Endodermal cell (in vitro differentiated cells): ENCODE measurements at places on chromosomes 7 and 10.

- no peak overlapping the region for H3K4me3 ChIP-seq
- no peak overlapping the region for H3K27ac ChIP-seq
- no peaks in the 10 kb centered on the region for H3K27me3 ChIP-seq
Observed at GRCh38 chr10:81109200-81109752, 571.6 kb downstream of the SH2D4B start.

- H3K27me3 ChIP-seq = no peaks in the 10 kb centered on the region
- no peaks in the 10 kb centered on the region for H3K4me1 ChIP-seq
- no peak overlapping the region for H3K4me3 ChIP-seq
- no peaks in the 10 kb centered on the region for H3K36me3 ChIP-seq
Observed at GRCh38 chr7:158586499-158587161, 993 bp downstream of the PTPRN2 start.

GRCh38 chr7:22083704-22084240 lies 138.1 kb upstream of the CDCA7L start:
- H3K4me1 ChIP-seq = no peaks in the 10 kb centered on the region
- peak overlapping the region; percentile 80 for H3K4me3 ChIP-seq
- no peaks in the 10 kb centered on the region for H3K36me3 ChIP-seq
- no peak for DNase-seq
- no peak overlapping the region for H3K27ac ChIP-seq
- peaks cover 28% of the 10 kb centered on the region for H3K27me3 ChIP-seq

- H3K36me3 ChIP-seq = no peaks in the 10 kb centered on the region
- H3K27ac ChIP-seq = peak overlapping the region; percentile 27
- H3K4me3 ChIP-seq = no peak overlapping the region
- no peak for DNase-seq
Observed at GRCh38 chr7:8378349-8379019, 54.9 kb upstream of the NXPH1 start.

DNA sequence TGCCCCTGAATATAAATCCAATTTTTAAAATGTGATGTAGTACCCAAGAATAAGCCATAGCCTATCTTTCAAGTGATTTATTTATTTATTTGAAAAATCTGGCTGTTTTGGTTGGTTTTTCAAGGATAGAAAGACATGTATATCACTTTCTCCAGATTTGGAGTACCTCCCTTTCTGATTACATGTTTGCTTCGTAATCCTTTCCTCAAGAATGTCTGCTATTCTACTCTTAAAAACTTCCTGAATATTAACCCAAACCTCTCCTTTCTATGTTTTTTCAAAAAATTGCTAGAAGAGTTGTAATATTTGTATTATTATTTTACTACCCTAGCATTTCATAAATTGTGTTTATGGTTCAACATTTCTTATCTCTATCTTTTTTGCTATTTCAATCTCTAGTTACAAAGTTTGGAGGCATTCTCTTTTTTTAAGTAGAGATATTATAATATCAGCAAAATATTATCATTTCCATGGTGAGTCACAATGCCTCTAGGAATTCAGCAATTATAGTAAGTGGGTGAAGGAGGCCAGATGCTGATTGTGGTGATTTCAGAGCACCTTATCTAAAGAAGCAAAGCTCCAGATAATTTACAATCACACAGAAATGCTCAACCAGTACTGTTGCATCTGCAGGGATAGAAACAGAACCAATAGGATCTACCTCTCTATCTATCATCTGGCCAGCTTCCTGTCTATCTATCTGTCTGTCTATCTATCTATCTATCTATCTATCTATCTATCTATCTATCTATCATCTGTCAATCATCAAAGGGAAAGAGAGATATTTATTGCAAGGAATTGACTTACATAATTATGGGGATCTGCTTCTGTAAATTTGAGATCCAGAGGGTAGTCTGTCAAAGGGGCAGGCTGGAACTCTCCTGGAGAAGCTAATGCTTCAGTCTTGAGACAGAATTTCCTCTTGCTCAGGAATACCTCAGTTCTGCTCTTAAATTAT lies 412.5 kb upstream of the SEMA3C start:
- DNase-seq = no peak
- no peaks in the 10 kb centered on the region for H3K27me3 ChIP-seq
- no peaks in the 10 kb centered on the region for H3K36me3 ChIP-seq
- no peak overlapping the region for H3K4me3 ChIP-seq
- peaks cover 4% of the 10 kb centered on the region for H3K4me1 ChIP-seq

DNA sequence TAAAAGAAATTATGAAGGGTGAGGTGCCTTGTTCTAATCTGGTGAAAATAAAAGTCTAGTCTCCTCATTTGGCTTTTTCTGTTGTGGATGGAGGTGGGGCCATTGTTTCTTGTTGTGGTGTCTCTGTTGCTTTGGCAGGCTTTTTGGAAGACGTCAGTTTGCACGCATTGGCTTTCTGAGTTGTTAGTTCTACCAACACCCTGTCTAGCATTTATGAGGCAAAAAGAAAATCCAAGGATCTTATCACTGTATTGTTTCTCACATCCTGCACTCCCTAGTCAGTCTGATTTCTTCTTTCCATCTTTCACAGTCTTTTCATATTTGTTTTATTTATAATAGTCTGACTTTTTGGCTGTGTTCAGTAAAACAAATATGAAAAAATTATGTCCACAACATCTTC lies 898.3 kb downstream of the REEP3 start:
- DNase-seq = no peak
- no peaks in the 10 kb centered on the region for H3K36me3 ChIP-seq
- no peak overlapping the region for H3K4me3 ChIP-seq
- H3K27me3 ChIP-seq = no peaks in the 10 kb centered on the region
- H3K4me1 ChIP-seq = no peaks in the 10 kb centered on the region
- H3K27ac ChIP-seq = no peak overlapping the region

- H3K27me3 ChIP-seq = no peaks in the 10 kb centered on the region
- no peak for DNase-seq
- peaks cover 59% of the 10 kb centered on the region for H3K36me3 ChIP-seq
- H3K4me3 ChIP-seq = no peak overlapping the region
- peaks cover 6% of the 10 kb centered on the region for H3K4me1 ChIP-seq
Observed at GRCh38 chr7:105118612-105119600, 104.9 kb downstream of the KMT2E start.

DNA sequence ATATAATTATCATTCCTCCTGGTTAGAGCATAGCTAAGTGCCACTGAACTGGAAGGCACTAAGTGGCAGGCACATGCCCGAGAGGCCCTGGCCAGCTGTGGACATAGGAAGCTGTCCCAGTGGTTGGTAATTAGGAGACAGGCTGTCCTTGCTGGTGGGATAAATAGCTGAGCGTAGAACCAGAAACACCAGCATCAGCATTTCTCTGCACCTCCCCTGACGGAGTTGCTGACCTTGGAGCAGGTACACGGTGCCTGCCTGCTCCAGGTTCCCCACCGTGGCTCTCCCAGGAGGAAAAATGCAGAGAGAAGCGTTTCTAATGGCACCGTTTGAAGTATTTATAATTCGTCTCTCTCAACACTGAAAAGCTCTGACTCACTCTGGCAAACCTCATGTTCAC lies 5.6 kb upstream of the ABLIM1 start:
- H3K4me3 ChIP-seq = no peak overlapping the region
- peak; percentile 72 for DNase-seq
- peaks cover 13% of the 10 kb centered on the region for H3K4me1 ChIP-seq

DNA sequence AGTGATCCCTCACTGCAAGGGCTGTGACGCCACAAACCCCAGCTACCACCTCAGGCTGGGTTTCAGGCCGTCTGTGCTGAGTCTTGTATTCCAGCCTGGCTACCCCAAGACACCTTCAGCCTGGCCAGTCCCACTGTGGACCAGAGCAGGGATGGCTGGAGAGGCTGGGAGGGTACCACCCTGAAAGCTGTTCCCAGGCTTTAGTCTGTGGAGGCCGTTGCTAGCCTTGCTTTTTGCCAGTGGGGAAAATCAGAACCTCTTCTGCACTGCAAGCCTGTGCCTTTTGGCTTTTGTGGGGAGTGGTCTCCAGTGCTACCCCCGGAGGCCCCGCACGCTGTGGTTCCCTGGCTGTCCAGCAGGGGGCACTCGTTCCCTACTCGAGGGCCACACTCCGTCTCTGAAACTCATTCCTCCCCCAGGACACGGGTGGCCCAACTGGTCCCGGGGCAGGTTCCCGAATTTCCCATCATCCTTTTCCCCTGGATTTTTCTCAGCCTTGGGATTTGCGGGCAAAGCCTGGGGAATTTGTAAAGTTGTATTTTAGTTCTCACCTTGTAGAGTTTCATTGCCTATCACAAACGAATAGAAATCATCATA lies 128.4 kb upstream of the BTBD16 start:
- H3K36me3 ChIP-seq = peaks cover 22% of the 10 kb centered on the region
- H3K4me3 ChIP-seq = no peak overlapping the region
- peak; percentile 93 for DNase-seq
- H3K27ac ChIP-seq = peak overlapping the region; percentile 24

DNA sequence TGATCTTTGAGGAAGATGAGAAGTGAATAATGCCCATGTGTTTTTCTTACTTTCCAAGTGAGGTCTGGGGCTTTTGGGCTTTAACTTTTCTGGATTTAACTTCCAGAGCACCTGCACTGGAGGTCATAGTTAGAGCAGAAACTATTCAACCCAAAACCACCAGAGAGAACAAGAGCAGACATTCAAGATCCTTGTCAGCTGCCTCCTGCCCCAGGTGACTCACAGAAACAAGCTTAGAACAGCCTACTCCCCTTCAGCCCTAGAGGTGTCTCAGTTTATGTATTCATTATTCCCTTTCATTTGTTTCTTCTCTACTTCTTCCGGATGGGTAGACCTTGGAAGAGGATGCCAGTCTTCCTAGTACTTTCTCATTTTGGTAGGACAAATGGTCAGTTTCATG lies 270.5 kb downstream of the CNTNAP2 start:
- H3K4me1 ChIP-seq = peaks cover 3% of the 10 kb centered on the region
- no peak overlapping the region for H3K4me3 ChIP-seq
- no peak overlapping the region for H3K27ac ChIP-seq

DNA sequence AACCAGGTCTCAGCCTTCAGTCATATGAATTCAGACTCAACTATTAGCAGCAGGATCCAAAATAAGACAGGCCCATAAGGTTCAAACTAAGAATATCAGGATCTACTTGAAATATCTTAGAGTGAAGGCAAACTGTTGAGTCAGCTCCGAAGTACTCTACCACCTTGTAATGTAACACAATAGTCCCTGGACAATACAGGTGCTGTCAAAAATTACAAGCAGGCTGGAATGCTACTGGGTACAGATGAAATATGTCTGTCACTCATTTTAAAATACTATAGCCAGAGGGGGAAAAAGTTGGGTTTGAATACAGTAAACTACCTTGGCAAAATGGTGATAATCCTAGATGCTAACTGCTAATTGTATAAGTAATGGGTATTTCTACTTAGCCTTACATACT lies 6.8 kb downstream of the PAXIP1 start:
- H3K36me3 ChIP-seq = peaks cover 57% of the 10 kb centered on the region
- H3K27me3 ChIP-seq = no peaks in the 10 kb centered on the region
- H3K4me1 ChIP-seq = peaks cover 8% of the 10 kb centered on the region
- no peak for DNase-seq
- H3K4me3 ChIP-seq = no peak overlapping the region
- H3K27ac ChIP-seq = no peak overlapping the region

- H3K36me3 ChIP-seq = peaks cover 6% of the 10 kb centered on the region
- peaks cover 29% of the 10 kb centered on the region for H3K27me3 ChIP-seq
- H3K27ac ChIP-seq = no peak overlapping the region
- no peak overlapping the region for H3K4me3 ChIP-seq
Observed at GRCh38 chr7:151382079-151382885, 27.6 kb downstream of the WDR86 start.

GRCh38 chr10:44323838-44324237 lies 61.1 kb downstream of the CXCL12 start:
- H3K27ac ChIP-seq = no peak overlapping the region
- no peak for DNase-seq
- no peaks in the 10 kb centered on the region for H3K4me1 ChIP-seq
- H3K4me3 ChIP-seq = no peak overlapping the region

GRCh38 chr10:9297580-9297979 lies 1243.1 kb downstream of the GATA3 start:
- H3K27me3 ChIP-seq = no peaks in the 10 kb centered on the region
- no peak overlapping the region for H3K27ac ChIP-seq
- no peaks in the 10 kb centered on the region for H3K4me1 ChIP-seq
- no peaks in the 10 kb centered on the region for H3K36me3 ChIP-seq
- DNase-seq = no peak

DNA sequence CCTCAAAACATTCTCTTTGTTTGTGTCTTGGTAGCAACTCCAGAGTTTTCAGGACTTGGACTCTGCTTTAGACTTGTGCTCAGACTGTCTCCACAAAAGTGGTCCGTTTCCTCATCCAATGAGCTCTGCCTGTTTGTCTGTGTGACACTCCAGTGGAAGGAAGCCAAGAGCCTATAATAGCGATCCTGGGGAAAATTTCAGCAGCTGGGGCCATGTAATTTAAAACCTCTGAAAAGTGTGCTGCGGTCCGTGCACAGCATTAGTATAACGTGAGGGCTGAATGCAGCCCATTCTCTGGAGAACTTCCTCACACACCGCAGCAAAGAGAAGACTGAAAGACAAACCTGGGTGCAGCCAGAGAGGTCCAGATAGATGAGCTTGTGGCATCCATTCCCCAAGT lies at the start of gene LRRC17:
Gene LRRC17 (plus strand): TSS at position 259 of the 400 bp plus-strand sequence. CDS start 20,914 bp downstream, outside the sequence.
- no peak within 1 kb of the TSS for H3K4me3 ChIP-seq
- DNase-seq = no peak
- peak within 1 kb of the TSS; percentile 73 for H3K27ac ChIP-seq

DNA sequence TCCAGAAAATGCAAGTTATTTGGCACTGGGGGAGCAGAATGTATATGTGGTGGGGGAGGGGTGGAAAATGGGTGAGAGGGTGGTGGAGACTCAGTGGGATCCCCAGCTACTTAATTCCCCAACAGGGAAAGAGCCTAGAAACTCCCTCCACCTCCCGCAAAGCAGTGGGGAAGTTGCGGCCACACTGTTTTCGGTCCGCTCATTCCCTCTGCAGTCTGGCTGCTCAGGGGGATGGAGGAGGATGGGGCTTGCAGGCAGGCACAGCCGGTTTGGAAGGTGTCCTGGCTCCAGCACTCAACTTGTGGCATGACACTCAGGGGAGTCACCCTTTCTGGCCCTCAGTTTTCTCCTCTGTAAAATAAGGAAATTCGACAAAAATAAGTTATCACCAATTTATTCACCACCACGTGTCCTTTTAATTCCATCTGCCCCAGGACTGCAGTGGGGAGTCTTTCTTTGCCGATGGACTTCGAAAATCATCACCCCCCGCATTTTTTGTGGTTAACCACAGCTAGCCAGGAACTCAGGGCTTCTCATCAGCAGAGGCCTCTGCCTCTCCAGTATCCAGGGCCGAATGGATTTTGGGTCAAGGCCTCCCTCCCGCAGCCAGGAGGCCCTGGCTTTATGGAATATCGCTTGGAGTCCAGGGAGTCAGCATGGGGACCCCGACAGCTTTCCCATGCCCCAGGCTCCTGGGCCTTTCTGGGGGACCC lies 1.6 kb upstream of the HTRA1 start:
- H3K27me3 ChIP-seq = peaks cover 75% of the 10 kb centered on the region
- no peaks in the 10 kb centered on the region for H3K36me3 ChIP-seq
- DNase-seq = no peak
- no peak overlapping the region for H3K4me3 ChIP-seq
- no peaks in the 10 kb centered on the region for H3K4me1 ChIP-seq

- no peaks in the 10 kb centered on the region for H3K27me3 ChIP-seq
- no peak overlapping the region for H3K4me3 ChIP-seq
- no peak overlapping the region for H3K27ac ChIP-seq
- H3K4me1 ChIP-seq = no peaks in the 10 kb centered on the region
Observed at GRCh38 chr7:16365177-16365576, 56.2 kb downstream of the CRPPA start.
